Substantia nigra (tissue), 51 donors: ENCODE measurements at places on chromosomes 4 and X.

GRCh38 chr4:99219072-99219471, at the start of gene ADH6:
ADH6 (minus strand) TSS chr4:99219246; CDS start chr4:99219152, 94 bp downstream.
- DNase-seq: no peak

GRCh38 chr4:145511913-145512522, 30.4 kb downstream of the SMAD1 start:
- no peak for DNase-seq

GRCh38 chr4:184810720-184811119, 15.0 kb downstream of the ACSL1 start:
- DNase-seq: no peak

- DNase-seq: no peak
Observed at GRCh38 chrX:111375747-111376146, 36.2 kb downstream of the DCX start.

DNA sequence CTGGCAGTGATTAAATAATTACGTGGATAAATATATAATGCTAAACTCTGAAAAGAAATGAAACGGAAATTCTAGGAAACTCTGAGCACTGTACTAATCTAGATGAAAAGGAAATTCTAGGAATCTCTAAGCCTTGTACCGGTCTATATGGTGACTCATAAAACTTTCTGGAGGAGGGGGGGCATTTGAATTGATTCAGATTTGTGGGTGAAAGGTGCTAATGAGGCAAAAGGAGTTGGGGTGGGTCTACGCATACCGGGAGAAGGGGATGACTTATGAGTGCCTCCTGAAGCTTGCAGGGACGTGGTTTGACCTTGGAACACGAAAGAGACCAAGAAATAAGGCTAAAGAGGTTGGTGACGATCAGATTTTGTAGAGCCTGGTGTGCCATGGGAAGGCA, 151.7 kb upstream of the CASK start:
- DNase-seq: no peak

GRCh38 chr4:181566490-181566889, 676.7 kb upstream of the TENM3 start:
- no peak for DNase-seq

GRCh38 chrX:13048280-13048679, 3.9 kb upstream of the FAM9C start:
- DNase-seq: no peak

GRCh38 chr4:22744478-22745062, 51.8 kb downstream of the GBA3 start:
- no peak for DNase-seq

GRCh38 chr4:82801910-82802521, 3.4 kb upstream of the SCD5 start:
- no peak for DNase-seq

DNA sequence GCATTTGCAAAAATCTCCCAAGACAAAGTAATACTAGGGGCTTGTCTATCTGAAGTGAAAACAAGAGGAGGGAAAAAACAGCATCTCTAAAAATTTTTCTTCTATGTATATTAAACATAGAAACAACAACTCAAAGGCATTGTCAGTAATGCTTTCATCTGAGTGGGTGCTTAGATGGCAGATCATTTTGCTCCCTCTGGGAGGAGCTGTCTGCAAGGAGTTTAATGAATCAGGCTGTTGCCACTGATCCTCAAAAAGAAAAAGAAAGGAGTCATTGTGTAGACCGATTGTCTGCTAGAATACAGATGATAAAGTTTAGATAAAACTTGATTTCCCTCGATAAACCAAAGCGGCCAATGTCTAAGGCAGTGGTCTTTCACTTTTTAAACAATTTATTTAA, 49.7 kb upstream of the KLHL8 start:
- DNase-seq: peak; percentile 7

DNA sequence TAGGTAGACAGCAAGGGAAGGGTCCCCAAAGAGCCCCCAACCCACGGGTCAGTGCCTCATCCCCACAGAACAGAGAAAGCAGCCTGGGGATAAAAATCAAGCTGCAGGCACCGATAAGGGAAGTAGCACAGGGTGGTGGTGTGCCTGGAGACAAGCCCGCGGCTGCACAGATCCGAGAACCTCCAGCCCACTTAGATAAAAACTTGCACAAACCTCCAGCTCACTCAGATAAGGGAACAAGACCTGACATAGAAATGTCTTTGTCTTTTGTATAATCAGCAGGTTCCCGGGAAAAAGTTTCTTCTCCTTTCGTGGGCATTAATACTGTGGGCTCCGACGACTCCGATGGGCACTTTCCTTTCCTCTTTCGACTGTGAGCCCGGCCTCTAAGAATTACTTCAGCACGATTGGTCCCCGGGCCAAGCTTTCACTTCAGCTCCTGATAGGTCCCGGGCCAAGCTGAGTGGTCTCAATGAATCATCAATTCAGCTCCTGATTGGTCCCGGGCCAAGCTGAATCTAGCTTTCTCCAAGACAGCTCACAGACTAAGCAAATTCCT, 32.4 kb downstream of the PRDX4 start:
- no peak for DNase-seq

DNA sequence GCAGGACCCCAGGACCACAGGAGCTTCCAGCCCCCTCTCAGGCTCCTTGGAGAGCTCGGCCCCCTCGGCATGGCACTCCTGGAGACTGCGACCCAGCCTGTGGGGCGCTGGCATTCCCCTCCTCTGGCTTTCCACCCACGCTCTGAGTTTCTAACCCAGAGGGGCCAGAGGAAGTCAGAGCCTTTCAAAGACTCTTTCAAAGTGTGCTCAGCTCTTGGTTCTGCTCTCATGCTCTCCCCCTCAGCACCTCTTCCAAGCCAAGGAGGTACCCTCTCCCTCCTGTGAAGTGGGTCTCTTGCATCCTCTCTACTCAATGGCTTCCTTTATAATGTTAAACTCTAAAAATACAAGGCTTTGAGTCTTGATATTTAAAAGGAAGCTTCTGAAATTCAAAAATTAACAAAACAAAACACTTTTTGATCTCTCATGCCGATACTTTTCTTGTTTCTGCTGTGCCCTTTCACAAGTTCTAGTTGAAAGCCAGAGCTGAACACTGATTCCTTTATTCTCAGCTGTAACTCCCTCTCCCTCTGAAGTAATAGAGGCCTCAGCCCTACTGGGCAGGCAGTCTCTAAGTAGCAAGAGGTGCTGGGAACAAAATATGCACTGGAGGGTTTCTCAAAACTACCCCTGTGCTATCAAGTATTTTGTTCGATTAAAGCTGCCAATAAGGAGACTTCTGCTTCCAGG, 82.8 kb downstream of the NAT8L start:
- DNase-seq: peak; percentile 49

GRCh38 chrX:78643874-78644273, 15.3 kb downstream of the RTL3 start:
- no peak for DNase-seq

- no peak for DNase-seq
Observed at GRCh38 chr4:39232100-39232499, 49.8 kb downstream of the WDR19 start.

GRCh38 chr4:111127841-111128240, 505.0 kb upstream of the PITX2 start:
- no peak for DNase-seq

DNA sequence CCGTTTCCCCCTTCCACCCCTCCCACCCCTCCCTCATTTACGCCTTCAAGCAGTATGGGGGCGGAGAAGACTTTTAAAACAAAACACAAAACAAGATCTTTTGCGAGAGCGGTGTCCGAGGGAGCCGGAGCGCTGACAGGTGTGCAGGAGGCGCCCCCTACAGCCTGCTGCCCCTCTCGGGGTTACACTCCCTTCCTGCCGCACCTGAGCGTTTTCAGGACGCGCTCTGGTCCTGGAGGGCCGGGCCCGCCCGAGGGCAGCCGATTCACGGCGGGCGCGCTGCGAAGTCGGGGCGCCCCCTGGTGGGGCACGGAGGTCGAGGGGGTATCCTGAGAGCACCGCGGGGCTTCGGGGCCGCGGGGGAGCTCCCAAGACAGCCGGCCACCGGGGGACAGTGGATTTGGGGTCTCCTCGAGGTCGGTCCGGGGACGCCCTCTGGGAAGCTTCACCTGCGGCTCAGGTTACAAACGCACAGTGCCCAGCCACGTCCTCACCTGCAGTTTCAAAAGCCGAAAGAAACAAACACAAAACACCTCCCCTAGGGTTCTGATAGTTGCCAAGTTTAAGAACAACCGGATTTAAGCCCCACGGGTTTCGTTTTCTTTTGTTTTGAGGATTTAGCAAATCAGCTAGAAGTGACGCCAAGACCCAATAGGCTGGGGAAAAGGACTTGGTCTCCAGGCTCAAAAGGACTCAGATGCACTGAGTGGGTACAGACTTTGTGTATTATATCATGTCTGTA, 8.0 kb upstream of the NEUROG2 start:
- DNase-seq: peak; percentile 32

DNA sequence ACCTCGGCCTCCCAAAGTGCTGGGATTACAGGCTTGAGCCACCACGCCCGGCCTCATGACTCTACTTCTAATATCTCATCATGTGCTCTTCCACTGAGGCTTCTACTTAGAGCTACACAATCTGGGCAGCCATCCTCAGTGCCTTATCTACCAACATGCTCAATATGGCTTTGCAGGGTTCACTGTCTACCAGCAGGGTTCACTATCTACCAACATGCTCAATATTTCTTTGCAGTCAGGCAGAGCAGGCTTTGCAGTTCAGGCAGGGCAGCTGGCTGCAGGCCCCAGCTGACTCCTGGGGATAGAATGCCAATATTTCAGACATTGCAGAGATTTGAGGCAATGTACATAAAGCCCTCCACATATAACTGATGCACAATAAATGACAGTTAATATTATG, 47.5 kb downstream of the PKD2 start:
- no peak for DNase-seq
